ENCODE measurements at places on chromosomes 6 and 20.

GRCh38 chr6:26041946-26042345, 45.3 kb upstream of the HFE start:
- DNase-seq, result no peak

- peak; percentile 33 for DNase-seq
Observed at GRCh38 chr20:59042796-59043631, 428 bp upstream of the PRELID3B start.

DNA sequence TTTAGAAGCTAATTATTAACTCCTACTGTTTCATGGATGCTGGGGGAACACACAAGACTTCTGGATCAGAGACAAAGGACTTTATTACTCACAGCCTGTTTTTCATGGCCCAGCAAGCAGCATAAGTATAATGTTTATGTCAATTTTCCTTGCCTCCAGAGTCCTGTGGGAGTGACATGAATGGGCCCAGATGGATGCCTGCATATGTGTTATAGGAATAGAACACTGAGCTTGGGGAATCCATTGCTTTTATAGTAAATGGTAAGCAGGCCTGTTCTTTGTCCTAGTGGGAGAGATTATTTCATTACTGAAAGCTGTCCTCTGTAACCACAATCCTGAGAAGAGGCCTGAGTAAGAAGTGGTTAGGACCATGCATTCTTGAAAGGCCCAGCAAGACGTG, 25.6 kb downstream of the BLTP3A start:
- no peak for DNase-seq

DNA sequence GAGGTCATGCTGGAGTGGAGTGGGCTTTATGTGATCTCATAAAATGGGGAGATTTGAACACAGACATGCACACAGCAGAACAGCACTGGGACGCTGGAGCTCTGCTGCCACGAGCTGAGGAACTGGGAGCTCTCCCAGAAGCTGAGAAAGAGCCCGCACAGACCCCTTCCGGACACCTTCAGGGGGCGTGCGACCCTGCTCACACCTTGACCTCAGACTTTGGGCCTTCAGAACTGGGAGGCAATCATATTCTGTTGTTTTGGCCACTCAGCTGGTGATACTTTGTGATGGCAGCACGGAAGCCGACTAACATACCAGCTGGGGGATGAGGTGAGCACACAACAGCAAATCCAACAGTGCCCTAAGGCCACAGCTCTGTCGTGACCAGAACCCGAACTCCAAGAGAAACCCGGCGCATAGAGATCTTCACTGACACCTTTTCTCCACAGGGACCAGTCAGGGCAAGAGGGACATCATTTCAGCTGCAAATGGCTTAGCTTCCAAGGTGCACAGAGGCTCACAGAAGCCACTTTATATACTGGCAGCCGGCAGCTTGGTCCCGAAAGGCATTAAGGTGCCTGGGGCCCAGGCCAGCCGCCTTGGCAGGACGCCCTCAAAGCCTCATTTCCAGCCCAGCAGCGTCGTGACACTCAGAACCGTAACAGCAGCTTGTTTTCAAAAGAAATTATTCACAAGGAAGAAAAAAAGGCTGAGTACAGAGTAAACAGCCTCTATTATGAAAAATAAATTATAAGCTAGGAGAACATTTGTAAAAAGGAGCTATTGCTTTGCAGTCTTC, 89.3 kb downstream of the RNASET2 start:
- DNase-seq, result no peak

DNA sequence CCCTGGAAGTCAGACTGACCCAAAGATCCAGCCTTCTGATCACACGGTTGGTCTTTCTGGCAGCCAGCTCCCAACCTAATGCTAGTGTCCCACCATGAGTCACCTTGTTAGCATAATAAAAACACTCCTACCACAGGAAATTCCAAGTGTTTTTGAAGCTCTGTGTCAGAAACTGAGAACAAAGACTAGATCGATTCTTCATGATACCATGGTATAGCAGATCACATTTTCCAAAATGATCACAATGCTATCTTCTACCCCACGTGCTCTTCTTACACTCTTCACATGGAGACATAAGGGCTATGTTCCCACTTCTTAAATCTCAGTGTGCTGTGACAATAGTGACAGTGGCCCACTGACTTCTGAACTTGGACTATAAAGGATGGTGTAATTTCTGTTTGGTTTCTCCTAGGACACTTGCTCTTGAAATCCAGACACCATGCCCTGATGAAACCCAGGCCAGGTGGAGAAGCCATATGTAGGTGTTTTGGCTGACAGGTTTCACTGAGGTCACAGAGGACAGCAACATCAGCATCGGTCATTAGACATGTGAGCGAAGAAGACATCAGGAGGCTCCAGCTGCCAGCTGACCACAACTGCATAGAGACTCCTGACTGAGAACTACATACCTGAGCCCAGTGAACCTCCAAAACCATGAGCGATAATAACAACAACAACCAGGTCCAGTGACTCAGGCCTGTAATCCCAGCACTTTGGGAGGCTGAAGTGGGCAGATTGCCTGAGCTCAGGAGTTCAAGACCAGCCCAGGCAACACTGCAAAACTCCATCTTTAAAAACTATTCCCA, 57.5 kb downstream of the MKKS start:
- no peak for DNase-seq

DNA sequence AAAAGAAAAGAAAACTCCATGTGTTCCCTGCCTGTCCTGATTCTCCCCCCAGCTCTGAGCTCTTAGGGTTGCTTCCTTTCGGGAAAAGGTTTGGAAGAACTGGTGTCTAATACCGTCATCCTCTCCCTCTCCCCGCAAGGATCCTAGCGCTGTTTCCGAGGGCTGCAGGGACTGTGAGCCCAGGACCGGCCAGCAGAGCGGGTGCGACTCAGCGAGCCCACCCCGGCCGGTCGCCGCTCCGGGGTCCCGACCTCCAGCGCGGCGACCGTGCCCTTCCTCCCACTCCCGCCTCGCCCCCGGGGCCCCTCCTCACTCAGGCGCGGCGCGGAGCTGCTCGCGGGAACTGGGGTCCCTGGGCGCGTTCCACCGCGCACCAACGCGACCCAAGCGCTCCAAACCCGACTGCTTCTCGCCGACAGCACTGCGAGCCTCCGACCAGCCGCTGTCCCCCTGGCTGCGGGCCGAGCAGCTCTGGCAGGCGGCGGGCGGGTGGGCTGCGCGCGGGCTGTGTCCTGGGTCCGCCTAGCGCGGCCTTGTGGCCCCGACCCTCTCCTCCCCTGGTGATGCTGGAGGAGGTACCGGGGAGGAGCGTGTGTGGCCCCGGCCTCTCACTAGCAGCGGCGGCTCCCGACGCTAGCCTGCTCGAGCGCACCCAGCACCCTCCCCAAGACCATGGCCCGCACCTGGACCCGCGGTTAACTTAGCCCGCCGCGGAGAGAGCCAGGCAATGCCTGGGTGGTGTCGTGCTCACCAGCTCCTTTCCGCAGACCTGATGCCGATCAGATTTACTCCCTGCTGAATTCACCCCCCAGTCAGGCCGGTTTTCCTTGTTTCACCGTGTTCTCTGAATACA, at the start of gene PLA2G7:
Gene PLA2G7 (minus strand): TSS at position 509 of the 853 bp plus-strand sequence. CDS start 12,484 bp downstream, outside the sequence.
- no peak for DNase-seq

- no peak for DNase-seq
Observed at GRCh38 chr20:22776369-22776768, 192.0 kb upstream of the FOXA2 start.

DNA sequence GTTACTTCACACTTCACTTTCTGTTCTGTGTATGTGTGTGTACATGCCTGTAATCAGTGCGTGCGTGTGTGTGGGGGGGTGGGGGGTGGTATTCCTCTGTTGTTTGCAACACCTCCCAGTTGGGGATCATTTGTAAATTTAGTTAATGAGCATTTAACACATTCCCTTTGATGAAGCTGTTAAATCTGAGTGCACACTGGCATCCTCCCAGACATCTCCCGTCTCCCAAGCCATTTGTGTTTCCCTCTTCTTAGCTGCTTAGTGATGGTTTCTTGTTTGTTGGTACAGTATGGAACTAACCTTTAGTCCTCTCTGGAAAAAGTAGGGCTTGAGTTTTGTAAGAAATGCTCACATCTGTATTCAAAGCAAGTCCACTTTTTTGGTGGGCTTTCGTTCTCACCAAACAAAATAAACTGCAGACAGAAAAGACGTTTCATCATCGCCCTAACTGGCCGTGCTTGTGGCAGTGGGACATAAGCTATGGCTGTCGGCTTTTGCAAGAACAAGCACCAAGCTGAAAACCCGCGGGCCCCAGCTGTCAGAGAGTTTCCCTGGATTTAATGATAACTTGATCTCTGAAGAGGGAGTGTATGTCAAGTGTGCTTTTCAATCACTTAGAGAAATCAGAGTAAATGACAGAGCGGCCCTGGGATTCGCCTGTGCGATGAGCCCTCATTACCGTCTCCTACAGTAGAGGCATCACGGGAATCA, 54.9 kb upstream of the SASH1 start:
- peak; percentile 95 for DNase-seq

- DNase-seq, result no peak
Observed at GRCh38 chr6:90502381-90502780, 84.5 kb downstream of the MAP3K7 start.

GRCh38 chr6:135118134-135118730, 62.9 kb upstream of the MYB start:
- DNase-seq, result no peak

DNA sequence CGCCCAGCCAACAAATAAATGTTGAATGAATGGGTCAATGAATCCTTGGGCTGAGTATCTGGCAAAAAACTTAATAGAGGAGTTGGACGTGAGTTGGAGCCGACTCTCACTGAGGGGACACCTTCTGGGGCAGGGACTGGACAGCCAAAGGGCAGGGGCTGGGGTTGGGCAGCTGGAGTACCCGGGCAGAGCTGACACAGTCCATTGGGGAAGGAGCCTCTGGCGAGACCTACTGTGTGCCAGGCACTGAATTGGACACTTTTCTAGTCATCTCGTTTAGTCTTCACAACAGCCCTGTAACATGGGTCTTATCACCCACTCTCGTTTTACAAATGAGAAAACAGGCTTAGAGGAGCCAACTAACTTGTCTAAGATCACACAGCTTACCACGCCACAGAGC, 4.7 kb upstream of the MAPK13 start:
- no peak for DNase-seq

DNA sequence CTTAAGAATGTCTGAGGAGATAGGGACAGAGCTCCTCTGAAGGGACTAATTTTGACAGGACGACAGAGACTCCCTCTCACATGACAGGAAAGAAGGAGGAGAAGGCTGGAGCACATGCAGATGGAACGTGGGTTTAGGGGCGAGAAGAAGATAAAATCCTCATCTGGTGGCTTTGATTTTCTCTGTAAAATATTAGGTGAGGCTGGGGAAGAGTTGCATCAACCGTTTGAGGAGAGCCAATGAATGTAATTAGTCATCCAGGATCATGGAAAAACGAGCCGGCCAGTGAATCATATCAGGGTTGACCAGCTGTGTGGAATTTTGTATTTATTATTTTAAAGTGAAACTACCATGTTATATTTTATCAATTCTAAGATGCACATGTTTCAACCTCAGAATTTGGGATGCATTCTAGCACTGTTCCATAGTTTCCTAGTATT, 46.9 kb upstream of the ADGRF4 start:
- no peak for DNase-seq

DNA sequence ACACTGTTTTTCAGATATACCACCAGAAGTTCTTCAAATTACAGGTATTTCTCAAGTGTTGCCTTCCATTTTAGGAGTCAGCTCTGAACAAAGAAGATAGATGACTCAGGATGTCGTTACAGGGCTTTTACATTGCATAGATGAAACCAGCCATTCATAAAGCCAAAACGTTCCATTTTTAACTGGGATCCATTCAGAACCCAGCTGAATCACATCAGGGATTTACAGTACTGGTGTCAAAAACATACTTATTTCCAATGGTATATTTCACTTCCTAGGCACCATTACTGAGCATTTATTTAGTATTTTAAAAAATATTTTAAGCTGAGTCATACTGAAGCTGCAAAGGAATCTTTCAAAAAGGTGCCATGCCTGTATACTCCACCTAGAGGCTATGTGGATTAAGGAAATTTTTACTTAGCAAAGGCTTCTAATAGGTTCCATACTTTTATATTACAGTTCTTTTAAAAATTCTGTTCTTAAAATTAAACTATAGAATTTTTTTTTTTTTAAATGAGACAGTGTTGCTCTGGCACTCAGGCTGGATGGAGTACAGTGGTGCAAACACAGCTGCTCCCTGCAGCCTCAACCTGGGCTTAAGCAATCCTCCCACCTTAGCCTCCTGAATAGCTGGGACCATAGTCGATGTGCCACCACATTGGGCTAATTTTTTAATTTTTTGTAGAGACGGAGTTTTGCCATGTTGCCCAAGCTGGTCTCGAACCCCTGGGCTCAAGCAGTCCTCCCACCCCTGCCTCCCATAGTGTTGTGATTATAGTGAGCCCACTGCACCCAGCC, 2.6 kb downstream of the ASF1A start:
- peak; percentile 17 for DNase-seq

- DNase-seq, result no peak
Observed at GRCh38 chr6:113411011-113411410, 446.1 kb upstream of the MARCKS start.
